Activated T-cell treated with anti-CD3 and anti-CD28 coated beads, Interleukin-2, amount 50 U/mL, for 72 hours (primary cell): ENCODE measurements at places on chromosomes 4 and X. TPM values are rescaled to one million over a fixed set of nuclear protein-coding genes. Genes with fewer than 3 reads are reported as not detected.

PAGE2B gene
- total RNA-seq, result 0.74 TPM

UGT2B10 gene
- total RNA-seq, result not detected

STAP1 gene
- 22.0 TPM for total RNA-seq

PRRG1 gene
- total RNA-seq, result not detected

BBS7 gene
- 14.0 TPM for total RNA-seq
